NCI-H1694 (cell line): ENCODE measurements at places on chromosomes 1 and 21.
A peak's percentile ranks its signal among the peaks of the same experiment; 100 is the strongest.

- DNase-seq = no peak
These were observed 948 bp downstream of the TXLNA start for GRCh38 chr1:32180186-32181060.

GRCh38 chr1:112687785-112688496 is 13.5 kb downstream of the MOV10 start:
- no peak for DNase-seq

- DNase-seq = no peak
These were observed 101.6 kb upstream of the PALMD start for GRCh38 chr1:99544328-99544727.

DNA sequence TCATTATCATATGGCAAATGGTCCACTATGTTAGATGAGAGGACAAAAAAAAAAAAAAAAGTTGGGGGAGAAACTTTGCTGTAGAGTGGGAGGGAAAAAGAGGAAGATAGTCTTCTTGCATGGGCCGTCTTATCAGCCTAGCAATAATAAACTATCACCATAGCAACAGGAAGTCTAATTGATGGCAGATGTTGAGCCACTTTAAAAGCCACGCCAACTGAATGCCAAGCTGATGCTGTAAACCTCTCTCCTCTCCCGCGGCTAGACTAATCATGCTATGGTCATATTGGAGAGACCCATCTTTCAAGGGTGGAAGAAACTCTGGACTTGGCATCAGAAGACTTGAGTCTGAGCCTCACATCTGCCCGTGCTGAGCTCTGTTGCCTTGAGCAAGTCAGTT is 122.2 kb upstream of the HOOK1 start:
- DNase-seq = peak; percentile 84

DNA sequence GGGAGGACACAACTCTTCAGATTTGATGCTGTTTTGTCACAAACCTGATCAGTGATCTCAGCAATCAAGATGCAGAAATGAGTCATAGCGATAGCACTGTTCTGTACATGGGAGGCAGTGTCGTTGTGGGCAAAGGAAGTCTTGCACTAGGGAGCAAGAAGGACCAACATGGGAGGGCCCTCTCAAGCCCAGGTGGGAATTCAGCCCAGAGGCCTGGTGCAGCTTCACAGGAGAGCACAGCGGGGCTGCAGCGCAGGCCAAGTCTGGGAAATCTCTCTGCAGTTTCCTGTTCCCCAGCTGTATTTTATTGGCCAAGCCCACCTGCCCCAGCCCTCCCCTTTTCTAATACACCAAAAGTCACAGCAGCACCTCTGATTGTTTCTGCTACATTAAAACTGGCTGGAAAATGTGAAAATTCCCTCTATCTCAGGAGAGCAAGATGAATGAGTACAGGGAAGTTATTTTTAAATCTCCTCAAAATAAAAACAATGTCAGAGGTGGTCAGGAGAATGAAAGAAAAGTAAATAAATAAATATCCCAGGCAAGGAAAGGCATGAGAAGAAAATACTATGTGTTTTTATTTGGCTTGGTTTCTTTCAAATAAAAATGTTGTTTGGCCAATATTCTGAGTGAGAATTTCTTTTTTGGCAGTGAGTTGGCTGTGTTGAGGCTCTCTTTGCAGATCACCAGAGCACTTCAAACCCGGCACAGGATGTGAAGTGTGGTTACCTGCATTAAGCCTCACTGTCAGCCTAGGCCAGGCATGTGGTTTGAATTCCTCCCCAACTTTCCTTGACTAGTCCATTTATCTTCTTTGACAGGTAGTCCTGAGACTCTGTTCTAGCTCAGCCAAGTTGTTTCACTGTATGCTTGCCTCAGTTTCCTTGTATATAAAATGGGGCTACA is 422.1 kb downstream of the PLPP3 start:
- no peak for DNase-seq

DNA sequence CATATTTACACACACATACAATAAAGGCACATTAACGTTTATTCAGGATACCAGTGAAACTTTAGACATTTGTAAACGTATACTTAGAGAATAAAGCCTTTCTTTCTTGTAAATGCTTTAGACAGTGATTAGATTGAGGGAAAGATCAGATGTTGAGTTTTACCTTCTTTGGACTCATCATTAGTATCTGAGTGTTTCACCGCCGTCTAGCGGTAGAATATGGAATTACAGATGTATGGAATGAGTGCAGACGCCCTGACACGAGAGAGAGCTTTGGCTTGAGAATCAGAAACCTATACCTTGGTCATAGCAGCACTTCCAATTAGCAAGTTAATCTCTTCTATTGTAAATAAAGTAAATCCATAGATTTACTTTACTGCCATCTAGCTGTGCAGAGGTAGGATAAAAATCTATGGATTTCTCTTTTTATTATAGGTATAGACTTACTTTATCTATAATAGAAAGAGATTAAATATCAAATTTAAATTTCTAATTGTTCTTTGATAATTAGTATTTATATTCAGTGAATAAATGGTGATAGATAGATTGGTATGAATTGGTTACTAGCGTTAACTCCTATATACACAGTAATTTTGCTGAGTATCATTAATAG is 12.6 kb downstream of the FLG2 start:
- peak; percentile 83 for DNase-seq

DNA sequence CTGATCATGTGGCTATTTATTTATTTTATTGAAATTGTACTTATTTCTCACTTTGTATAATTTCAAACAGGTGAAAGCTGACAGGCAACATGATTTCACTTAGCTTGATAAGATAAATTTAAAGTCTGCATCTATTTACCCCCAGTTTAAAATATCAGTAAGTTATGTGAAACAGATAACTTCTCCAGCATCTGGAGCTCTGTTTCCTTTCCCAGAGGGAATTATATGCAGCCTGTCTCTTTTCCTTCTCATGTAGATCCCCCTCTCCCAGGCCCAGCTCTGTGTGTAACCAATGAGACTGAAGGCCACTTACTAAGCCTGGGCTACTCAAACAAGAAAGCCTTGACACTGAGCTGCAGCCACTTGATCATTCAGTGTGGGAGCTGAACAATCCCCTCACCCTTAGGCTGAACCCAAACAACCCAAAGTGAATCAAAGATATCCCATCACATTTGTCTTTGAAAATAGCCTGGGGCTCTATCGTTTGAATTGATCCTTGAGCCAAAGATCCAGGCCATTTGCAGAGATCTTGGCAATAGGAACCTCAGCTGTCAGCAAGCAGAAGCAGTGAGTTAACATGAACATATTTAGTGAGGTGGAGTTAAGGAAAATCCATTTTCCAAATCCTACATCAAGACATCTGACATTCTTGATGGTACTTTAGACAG is 383.9 kb downstream of the TGFB2 start:
- no peak for DNase-seq

DNA sequence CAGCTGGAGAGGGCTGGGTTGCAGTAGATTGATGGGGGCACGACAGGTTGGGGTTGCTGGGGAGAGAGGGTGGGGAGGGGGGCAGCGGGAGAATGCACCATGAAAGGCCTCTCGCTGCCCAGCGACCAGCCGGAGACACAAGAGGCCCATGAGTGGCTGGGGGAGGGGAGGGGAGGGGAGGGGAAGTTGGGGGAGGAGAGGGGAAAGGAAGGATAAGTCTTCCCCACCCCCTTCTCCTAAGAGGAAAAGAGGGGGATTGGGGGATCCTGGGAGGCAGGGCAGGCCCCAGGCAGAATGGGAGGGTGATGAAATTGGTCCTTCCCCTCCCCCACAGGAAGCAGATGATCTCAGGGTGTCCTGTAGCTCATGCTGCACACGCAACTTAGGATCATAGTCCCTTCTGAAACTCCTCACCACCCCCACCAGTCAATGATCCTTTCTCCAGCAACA is 45.7 kb downstream of the PAX7 start:
- DNase-seq = no peak

GRCh38 chr1:32892368-32893197 is 6.3 kb downstream of the HPCA start:
- DNase-seq = peak; percentile 64

DNA sequence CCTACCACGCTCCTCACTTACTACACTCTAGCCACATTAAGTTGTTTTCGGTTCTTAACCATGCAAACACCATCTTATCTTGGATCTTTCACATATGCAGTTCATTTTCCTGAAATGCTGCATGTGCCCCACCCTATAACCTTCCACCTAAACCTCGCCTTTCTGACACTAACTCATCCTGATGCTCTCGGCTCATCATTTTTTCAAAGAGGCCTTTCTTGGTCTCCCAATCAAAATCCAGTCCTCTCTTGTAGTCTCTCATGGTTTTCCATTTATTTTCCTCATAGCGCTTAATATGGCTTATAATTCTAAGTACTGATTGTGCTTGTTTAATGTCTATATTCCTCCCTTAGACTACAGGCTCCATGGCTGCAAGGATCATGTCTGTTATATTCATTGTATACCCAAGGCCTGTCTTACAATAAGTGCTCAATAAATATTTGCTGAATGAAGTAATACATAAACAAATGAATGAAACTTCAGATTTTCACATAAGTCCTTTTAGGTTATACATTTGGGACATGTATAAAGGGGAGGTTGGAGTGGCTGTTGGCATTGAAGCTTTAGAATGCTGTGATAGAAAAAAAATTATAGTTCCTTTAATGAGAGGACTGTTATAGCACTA is 79.2 kb upstream of the CDC42BPA start:
- DNase-seq = no peak

GRCh38 chr1:31398246-31398645 is 14.8 kb upstream of the SERINC2 start:
- no peak for DNase-seq

DNA sequence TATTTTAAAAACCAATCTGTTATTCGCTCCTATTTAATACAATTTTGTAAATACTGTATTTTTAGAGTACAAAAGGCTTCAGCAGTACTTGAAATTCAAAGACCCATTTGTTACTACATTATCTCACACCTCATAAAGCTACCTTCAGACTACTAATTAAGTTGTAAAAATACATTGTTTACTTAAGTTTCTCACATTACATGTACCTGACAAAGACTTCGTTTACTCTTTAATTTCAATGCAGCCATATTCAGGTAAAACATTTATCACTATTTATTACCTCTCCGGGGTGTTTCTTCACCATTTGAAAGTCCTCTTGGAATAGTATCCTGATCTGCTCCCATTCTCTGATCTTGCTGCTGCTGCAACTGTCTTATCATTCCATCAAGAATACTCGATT is 55.2 kb downstream of the BRWD1 start:
- no peak for DNase-seq

GRCh38 chr1:41608211-41608610 is 123.7 kb upstream of the EDN2 start:
- DNase-seq = no peak

GRCh38 chr1:178060789-178061556 is 32.9 kb upstream of the RASAL2 start:
- DNase-seq = no peak

- no peak for DNase-seq
These were observed 241.0 kb downstream of the DISC1 start for GRCh38 chr1:231867607-231868006.

DNA sequence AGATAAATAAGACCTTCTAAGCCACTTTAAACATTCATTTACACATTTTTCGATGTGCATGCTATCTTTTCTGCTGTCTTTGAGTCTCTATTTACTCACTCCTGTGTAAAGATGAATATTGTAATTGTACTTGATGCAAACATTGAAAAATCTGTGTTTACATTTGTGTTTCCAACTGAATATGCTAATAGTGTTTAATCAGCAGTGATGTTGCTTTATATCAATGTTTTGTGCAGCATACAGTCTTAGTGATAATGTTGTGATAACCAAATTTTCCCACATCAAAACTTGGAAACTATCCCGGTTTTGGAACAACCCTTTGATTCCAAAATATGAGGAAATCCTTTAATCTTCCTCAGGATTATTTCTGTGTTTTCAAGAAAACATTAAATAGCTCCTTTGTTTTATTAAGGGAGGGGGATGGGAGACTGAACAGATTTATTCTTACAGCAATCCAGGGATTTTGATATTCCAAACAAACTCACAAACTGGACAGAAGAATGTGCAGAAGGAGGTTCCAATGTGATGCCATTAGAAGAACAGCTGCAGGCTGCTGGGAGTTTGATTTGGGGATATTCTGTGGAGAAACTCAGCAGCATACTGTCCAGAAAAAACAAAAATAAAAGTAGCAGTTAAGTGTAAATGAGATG is 248.0 kb downstream of the S1PR1 start:
- DNase-seq = no peak

DNA sequence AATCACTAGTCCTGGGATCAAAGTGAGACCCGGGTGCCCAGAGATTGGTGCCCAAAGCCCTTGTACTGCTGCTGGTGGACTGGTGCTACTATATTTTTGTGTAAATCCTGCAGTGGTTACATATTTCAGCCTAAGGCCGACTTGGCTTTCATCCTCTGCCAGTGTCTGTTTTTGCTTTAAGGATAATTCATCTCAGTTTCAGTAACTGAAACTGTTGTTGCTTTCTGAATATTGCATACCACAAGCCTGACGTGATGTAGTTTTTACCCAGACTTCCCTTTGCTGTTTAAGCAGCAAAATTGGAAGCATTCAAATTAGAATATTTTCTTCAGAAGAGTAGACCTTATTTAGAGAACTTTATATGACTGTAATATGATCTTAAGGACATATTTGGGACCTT is 341.8 kb downstream of the RYR2 start:
- DNase-seq = no peak

- peak; percentile 81 for DNase-seq
These were observed at the start of gene KLHDC9 for GRCh38 chr1:161098210-161099068. Gene KLHDC9, plus strand, starts transcription at chr1:161098361. Its CDS starts 175 bp downstream, at chr1:161098536.

- DNase-seq = no peak
These were observed 25.4 kb downstream of the OLFM3 start for GRCh38 chr1:101971304-101971703.

DNA sequence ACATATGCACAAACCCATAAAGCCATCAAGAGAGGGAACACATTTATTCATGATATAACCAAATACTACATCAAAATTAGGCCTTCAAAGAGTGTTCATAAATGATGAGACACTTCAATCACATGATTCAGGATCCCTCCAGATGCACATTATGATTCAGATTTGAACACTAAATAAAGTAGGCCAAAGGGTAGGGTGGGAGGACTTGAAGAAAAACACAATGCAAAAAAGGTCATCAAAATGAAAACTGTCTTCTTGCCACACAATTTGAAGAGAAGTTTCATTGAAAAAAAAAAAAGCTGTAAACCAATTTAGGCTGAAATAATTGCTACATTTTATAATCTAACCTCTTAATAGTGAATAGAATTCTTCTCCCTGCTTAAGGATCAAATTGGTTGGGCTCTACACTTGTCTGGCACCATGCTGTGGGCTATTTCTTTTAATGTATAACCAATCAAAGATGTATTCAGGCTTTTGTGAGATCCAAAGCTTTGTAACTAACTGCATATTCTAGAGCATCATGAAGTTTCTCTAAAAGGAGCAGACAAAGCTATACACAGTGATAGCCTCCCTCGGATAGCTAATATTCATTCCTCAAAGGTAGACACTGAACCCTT is 58.1 kb downstream of the ZSWIM5 start:
- DNase-seq = no peak

GRCh38 chr1:182611787-182612186 is 7.6 kb upstream of the RGS16 start:
- peak; percentile 94 for DNase-seq

- DNase-seq = no peak
These were observed 426.7 kb downstream of the RWDD3 start for GRCh38 chr1:95660736-95661135.
